Effector memory CD4-positive, alpha-beta T cell (primary cell): ENCODE measurements at places on chromosomes 11 and 22.

DNA sequence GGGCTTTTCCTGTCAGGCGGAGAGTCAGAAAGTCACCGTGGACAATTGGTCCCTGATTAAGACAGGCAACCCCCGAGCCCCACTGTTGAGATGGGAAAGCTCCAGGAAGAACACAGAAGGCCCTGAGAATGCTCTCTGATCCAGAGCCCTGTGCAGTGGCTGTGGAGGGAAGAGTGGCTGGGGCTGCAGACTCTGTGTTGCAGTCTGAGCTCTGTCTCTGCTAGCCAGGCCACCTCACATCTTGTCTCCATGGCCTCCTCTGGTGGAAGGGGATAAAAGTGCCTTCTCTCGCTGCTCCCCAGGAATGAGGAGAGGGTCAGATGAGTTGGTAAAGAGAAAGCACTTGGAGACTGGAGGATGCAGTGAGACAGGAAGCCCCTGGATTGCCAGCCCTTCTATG lies 141.2 kb downstream of the CEP164 start:
- no peak for DNase-seq

DNA sequence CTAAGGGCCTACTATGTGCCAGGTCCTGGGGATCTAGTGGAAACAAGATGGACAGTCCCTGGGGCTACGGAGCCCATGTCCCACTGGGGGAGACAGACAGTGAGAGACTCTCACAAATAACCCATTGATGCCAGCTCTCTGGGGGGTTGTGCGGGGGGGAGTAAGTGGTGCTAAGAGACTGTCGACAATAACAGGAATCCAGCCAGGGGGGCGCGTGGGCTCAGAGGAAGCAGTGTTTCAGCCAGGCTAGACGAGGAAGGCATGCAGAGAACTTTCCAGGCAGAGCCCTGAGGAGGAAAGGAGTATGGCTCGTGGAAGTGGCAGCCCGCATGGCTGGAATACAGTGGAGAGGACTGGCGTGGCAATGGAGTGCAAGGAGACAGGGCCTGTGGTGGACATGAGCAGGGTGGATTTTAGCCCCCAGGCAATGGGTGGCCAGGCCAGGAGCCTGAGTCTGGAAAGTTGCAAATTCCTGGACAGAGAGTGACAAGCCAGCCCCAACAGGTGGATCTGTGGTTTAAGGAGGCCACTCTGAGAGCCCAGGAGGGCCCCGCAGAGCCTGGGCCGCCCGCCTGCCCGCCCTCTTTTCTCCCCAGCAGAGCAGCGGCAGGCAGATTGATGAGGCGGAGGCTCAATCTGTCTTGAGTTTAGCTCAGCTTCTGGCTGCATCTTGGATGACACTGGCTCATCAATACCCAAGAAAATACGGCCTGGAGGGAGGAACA lies 40.0 kb upstream of the TCF20 start:
- DNase-seq: no peak

GRCh38 chr22:16695261-16695660 lies 102.7 kb upstream of the CCT8L2 start:
- DNase-seq: no peak

DNA sequence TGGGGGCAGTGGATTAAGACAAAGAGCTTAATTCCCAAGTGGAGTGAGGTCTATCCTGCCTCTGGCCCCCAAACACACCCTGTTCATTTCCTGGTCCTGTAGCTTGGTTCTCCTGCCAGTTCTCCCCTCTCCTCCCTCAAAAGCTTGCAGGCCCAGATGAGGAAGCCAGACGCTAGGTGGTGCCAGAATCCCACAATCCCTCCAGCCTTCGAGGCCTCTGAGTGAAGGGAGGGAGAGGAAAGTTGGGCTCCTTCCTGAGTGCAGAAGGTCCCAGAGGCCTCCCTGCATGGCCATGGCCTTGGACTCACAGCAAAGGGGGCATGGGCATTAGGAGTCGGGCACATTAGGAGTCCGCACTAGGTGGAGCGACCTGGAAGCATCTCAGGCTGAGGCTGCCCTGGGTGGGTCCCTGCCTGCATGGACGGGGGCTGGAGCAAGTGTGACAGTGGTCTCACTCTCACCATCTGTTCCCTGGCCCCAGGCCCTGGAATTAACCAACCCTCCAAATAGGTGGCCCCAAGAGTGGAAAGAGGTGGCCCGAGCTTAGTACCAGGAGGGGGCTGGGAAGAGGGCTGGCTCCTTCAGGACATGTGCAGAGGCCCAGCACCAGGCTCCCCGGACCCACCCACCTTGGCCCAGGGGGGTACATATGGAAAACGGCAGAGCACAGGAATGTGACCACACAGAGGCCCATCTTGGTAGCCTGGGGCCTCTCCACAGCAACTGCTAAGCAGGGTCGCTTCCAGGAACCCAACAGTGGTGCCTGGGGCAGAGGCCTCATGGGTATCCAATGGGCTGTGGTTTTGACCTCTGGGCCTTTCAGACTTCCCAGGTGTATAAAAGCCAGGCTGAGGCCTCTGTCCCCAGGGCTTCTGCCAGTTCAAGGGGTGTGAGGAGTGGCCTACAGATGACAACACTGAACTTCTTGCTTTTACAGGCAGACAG lies 5.2 kb downstream of the FXYD2 start:
- no peak for DNase-seq

DNA sequence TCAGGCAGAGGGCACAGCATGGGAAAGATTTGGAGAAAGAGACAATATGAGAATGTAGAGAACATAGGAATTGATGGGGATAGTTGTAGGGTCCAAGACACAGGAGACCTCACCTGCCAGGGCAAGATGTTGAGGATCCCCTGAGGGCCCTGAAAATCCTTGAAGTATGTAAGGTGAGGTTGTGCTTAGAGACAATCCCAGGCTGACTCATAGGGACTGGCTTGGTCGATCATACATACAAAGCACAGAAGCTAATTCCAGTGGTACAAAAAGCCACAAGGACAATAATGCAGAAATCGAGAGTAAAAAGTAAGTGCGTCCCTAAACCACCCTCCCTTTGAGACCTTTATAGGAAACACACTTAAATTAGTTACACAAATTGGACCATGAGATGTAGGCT lies 468.2 kb downstream of the MIAT start:
- no peak for DNase-seq

DNA sequence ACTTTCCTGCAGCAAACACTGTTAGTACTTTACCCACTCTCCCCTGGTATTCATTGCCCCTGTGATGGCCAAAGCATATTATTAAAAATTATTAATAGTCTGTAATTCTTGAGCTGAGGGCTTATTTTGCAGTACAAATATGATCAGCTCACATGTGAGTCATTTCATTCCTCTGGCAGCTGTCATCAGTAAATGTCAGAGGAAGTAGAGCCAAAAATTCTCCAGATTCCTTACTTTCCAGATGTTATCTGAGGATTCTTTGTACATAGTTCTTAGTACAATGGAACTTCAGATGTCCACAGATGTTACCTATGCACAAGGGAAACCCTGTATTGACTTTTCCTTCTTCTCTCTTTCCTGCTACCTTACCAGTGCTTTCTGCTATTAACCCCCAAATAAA lies 12.5 kb downstream of the OR5B3 start:
- no peak for DNase-seq

DNA sequence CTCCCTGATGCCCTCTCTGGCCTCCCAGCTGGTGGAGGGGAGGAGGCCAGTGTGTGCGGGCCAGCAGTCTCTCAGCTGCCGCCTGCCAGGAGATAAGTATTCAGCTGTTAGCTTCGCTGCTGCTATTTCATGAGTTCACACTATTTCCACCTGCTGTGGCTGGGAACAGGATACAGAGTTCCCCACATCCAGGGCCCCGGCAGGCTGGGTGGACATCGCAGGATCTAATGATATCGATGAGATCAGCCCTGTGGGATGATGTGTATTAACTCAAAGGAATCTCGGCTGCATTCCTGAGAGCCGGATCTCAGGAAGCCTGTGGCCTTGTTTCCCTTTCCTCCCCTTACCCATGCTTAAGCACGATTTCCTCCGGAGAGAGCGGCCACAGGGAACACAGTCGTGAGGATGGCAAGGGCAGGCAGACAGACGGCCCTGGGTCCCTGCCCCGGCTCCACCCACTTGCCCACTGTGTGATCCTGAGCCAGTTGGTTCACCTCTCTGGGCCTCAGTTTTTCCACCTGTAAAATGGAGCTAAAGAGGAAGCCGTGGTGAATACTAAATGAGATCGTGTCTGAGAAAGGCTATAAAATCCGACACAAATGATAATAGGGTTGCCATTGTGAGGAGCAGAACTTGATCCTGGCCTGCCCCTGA lies 6.5 kb upstream of the PVALB start:
- no peak for DNase-seq

DNA sequence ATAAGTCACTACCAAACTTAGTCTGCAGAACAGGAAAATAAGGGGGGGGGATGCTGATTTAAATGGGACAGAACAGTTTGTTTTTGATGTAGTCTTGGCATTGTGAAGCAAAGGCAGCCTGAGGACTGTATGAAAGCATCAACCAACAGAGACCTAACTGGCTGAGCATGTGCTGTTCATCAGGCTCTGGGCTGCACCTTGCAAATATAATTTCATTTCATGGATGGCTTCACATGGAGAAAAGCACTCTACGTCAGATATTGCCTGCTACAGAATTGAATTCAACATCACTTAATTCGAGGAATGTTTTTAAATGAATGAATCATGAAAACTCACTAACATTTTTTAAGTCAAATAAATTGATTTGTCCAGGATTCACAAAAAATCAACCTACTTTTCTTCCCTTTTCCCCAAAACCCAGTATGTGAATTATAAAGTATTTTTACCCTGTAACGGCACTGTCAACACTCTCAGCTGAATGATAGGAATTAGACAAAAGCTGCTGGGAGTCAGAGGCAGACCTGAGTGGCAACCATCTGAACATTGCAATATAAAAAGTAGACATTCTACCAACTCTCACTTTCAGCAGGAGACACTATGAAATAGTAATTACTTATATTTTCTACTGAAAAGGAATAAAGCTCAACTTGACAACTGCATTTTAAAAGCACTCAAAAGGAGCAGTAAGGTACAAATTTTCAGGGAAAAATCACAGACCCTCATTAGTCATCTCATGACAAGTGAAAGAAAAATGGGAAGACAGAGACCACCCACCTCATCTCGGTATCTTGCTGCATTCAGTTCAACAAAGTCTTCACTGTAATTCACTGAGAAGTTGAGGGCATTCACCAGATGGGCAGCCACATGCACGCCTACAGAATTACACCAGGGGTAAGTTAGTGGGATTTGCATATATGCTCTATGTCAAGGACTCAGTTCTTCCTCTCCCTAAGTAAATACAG lies 47.5 kb downstream of the NOX4 start:
- DNase-seq: no peak

- no peak for DNase-seq
Measured at GRCh38 chr11:67357831-67358670, 4.7 kb upstream of the POLD4 start.

GRCh38 chr11:10263929-10264328 lies 30.1 kb downstream of the SBF2 start:
- DNase-seq: no peak

GRCh38 chr22:11616811-11617210 lies 3911.2 kb upstream of the OR11H1 start:
- DNase-seq: no peak

DNA sequence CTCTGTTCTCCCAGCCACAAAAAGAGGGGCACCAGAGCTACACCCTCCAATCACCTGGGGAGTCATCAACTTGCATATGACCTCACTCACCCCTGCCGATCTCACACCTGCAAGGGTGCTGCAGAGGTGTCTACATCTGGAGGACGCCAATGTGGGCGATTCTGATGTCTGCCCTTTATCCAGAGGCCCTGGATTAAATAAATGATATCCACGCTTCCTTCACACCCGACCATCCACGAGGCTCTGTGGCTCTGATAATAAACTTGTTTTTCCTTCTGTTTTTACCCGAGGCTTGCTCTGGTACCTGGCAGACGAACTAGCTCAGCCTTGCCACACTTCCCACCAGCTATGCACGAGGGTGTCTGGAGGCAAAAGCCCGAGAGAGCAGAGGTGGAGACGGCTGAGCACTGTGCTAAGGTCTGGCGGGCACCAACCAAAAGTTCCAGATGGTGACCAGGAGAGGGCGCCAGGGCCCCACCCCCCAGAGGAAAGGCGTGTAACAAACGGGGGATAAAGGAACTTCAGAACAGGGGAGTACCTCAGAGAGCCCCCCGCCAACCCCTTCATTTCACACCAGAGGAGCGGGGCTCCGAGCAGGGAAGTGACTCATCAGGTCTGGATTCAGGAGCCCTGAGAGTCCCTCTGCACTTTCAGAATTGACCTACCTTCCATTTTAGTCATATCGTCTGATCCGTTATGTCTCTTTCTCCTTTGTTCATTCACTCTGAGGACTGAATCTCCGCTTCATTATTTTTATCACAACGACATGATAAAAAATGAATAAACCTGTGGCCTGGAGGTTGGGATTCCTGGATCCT lies 13.5 kb downstream of the SCN3B start:
- no peak for DNase-seq

- no peak for DNase-seq
Measured at GRCh38 chr22:42134100-42135020, 3.8 kb upstream of the CYP2D6 start.

DNA sequence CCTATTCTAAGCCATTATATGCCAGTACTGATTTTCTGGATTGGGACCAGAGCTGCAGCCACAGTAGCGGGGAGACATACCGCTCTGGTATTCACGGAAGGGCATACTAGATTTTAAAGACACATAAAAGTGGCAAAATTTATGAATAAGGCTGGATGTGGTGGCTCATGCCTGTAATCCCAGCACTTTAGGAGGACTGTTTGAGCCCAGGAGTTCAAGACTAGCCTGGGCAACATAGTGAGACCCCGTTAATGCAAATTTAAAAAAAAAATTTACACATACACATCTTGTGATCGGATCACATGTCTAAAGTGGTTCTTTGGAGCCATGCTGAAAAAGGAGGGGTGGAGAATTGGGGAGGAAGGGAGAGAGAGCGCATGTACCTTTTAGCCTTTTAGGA lies 9.0 kb downstream of the RPL27A start:
- no peak for DNase-seq

DNA sequence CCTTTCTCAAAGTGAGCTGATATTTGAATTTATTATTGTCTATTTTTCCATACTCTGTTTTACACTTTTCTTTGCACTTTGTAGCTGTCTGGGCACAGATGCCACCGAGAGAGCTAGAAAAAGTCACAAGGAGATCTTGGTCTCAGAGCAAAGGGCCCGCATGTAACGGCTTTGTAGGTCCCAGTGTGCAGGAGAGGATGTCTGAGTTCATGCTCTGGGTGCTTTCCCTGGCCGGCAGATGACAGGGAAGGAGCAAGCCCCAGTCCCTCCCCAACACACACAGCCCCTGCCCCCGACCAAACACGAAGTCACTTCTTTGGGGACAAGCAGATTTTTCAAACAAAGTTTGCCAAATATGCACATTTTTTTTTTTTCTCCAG lies 55.8 kb downstream of the SMIM38 start:
- DNase-seq: no peak

GRCh38 chr11:22730319-22730718 lies 63.9 kb downstream of the GAS2 start:
- no peak for DNase-seq

- no peak for DNase-seq
Measured at GRCh38 chr11:73170140-73170539, 28.0 kb upstream of the FCHSD2 start.

GRCh38 chr22:26170112-26170492 lies 840 bp downstream of the SEZ6L start:
- no peak for DNase-seq

GRCh38 chr11:56522008-56522407 lies 21.0 kb downstream of the OR5M11 start:
- DNase-seq: no peak
